ENCODE measurements at places on chromosomes 16 and 17.

DNA sequence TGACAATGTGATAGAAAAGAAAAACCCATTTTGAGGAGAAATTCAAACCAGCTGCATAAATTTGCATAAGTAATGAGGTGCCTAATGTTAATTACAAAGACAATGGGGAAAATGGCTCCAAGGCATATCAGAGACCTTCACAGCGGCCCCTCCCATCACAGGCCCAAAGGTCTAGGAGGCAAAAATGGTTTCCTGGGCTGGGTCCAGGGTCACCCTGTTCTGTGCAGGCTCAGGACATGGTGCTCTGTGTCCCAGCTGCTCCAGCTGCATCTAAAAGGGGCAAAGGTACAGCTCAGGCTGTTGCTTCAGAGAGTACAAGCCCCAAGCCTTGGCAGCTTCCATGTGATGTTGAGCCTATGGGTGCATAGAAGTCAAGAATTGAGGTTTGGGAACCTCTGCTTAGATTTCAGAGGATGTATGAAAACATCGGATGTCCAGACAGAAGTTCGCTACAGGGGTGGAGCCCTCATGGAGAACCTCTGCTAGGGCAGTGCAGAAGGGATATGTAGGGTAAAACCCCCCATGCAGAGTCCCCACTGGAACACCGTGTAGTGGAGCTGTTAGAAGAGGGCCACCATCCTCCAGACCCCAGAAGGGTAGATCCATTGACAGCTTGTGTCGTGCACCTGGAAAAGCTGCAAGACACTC, 40.6 kb downstream of the IKZF3 start:
- DNase-seq: no peak

GRCh38 chr17:35315283-35315682, 58.1 kb downstream of the SLFN11 start:
- DNase-seq: no peak

GRCh38 chr16:62816971-62817519, 780.8 kb upstream of the CDH8 start:
- DNase-seq: no peak

GRCh38 chr17:70661342-70662222, 492.2 kb downstream of the KCNJ2 start:
- no peak for DNase-seq

DNA sequence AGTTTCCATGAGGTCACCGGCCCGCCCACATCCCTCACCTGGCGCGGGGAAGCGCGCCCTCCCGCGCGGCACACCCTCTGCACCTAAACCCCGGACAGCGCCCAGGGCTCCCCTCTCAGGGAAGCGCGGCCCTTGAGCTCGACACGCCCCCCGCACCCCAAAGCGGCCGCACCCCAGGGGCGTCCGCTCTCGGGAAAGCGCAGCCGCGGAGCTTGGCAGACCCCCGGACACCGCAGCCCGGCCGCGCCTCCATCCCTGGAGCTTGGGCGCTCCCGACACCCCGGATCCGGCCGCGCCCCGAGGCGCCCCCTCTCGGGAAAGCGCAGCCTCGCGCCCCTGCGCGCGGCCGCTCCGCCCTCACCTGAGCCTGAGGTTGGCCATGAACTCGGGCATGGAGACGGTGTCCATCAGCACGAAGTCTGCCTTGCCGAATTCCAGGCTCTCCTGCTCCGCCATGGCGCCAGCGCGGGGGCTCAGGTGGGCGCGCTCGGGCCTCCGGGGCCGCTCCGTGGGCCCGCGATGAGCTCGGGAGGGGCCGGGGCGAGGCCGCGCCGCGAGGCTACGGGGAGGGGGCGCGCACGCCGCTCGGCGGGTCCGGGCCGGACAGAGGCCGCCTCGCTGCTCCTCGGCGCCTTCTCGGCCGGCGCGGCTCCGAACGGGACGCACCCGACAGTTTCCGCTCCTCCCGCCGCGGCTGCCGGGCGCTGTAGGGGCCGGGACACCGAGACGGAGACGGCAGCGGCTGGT, at the start of gene MYO1D:
MYO1D (minus strand) TSS at position 708 of the 747 bp plus-strand sequence; CDS start at position 456, 252 bp downstream.
- peak; percentile 74 for DNase-seq

DNA sequence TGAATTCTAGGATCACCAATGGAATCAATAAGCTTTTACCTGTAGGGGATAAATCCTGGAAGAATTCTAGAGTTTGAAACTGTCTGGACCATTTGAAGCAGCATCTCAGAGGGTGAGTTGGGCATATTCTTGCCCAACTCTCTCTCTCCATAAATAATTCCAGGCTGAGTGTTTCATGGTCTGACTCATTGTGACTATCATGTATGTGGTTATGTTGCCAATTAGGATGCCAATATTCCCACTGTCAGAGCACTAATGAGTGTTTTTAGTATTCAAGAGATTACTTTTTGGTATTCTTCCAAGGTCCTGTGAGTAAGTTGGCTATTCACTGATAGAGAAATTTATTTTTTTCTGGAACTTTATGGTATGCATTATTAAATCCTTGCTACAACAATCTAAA, 456.9 kb downstream of the TOX3 start:
- DNase-seq: no peak

DNA sequence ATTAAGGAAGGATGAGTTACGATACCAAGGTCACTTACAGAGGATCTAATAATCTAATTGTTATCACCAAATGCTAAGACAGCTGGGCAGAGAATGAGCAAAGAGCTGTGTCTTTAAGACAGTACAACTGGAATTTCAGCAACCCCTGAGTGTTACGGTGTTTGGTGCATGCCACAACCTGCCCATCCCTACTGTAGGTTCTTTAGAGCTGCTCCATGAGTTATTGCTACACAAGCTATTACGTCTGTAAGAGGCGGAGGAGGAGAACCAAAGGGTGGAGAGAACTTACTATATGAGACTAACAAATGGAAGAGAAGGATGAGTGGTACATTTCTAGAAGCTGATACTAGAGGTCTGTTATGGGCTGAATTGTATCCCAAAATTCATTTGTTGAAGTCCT, 14.2 kb upstream of the C17orf78 start:
- DNase-seq: no peak

DNA sequence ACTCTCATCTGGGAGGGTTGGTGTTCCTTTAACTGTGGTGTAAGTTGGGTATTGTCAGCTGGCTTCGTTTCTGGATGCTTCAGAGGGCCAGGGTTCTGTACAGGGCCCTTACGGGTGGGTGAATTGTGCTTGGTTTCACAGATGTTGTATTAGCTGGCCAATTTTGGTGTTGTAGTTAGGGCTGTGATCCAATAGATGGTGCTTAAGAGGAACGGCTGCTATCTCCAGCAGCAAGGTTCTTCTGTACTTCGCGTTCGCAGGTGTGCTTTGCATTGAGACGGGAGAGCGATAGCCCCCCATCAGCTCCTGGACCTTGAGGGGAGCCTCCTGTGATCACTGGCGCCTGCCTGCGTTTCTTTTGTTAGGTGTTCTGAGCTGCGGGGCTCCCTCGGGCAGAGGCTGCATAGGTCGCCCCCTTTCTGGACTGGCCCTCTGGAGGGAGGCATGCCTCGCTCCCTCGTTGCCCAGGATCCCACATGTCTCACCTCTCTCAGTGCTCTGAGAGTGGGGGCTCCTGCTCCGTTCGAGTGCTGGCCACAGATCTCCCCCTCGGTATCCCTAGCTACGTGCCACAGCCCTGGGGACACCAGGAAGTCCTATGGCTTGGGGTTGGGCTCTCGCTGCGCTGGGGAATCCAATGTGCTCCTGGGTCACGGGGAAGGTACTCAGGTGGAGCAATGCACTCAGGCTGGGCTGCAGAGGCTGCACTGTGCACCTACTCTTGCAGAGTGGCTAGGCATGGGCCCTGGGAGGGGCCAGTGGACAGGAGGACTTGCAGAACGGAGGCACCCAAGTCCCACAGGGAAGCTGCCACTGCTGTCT, 837 bp upstream of the PRDM7 start:
- DNase-seq: no peak

- no peak for DNase-seq
Observed at GRCh38 chr17:69123626-69124025, 18.1 kb downstream of the ABCA6 start.

- DNase-seq: no peak
Observed at GRCh38 chr16:11340710-11341109, 4.5 kb upstream of the RMI2 start.

- DNase-seq: peak; percentile 79
Observed at GRCh38 chr17:76369804-76370203, 14.6 kb upstream of the SPHK1 start.

DNA sequence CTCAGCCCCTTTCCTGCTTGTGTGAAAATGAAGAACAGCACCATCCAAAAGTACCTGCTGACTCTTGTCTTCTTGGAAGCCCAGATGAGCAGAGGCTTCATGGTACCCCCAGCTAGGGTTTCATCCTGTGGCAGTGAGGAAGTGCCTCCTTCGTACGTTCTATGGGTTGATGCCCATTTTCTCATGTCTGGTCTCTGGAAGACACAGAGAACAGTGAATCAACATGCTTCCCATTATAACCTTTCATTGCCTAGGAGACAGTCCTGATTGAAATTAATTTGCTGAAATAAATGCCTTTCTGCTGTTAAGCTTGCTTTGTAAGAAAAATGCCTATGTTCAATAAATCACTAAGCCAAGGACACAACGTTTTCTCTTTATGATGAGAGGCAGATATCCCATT, 36.5 kb downstream of the RCVRN start:
- DNase-seq: no peak

DNA sequence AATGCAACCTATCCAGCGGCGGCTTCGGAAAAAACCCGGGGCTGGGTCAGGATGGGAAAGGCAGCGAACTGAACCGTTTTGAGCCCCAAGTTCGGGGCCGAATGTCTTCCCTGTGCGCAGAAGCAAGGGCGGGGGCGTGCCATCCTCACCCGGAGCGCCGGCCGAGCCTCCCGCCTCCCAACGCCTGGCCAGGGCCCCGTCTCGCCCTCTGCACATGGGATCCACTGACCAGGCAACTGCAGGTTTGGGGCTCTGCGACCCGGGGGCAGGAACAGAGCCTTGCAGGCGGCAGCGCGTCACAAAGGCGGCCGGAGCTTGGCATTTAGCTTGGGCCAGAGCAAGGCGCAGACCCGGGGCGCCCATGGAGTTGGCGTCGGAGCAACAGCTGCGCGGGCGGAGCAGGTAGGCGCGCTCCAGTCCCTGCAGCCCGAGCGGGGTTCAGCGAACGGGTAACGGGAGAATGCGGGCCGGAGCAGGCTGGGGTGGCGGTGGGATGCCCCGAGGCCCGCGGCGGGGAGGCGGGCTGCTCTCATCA, at the start of gene FBXO39:
FBXO39 (plus strand) TSS at position 345 of the 535 bp plus-strand sequence. CDS start 3,654 bp downstream, outside the sequence.
- peak; percentile 75 for DNase-seq

- DNase-seq: no peak
Observed at GRCh38 chr17:41403404-41404023, 6.1 kb upstream of the KRT31 start.

- no peak for DNase-seq
Observed at GRCh38 chr16:17768257-17768656, 297.5 kb upstream of the XYLT1 start.

GRCh38 chr16:83308414-83308813, 499.4 kb upstream of the HSBP1 start:
- DNase-seq: no peak

DNA sequence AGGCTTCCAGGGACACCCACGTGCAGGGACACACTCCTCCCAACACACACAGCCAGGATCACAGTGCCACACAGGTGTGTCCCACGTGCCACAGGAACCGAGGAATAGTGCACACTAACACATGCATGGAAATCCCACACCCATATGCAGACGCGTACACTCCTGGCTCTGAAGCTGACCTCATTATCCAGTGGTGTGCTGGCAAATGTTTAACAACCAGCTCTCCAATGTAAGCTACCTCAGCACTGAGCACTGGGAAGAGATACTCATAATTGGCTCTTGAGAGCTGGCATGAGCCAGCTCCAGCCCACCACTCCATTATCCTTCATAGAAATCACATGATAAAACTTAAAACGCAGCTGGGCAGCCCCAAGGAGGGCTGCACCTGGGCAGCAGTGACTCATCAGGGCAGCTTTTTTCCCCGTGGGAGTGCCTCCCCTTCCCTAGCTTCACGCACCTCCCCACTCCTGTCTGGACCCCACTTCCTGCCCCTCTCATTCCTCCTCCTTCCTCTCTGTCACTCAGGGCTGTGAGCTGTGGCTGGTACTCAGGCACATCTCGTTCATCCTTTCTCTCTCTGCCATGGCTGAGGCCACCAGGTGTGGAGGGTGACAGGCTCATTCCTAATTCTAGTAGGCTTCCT, 14.9 kb upstream of the TBX21 start:
- DNase-seq: no peak

- DNase-seq: no peak
Observed at GRCh38 chr16:61419791-61420190, 616.4 kb downstream of the CDH8 start.

- no peak for DNase-seq
Observed at GRCh38 chr17:17959520-17960361, 12.5 kb downstream of the TOM1L2 start.

All from left lung (tissue), 14 donors.